ENCODE measurements at places on chromosomes 3 and 15. TPM values are rescaled to one million over a fixed set of nuclear protein-coding genes. Genes with fewer than 3 reads are reported as not detected.

Gene ACAA1
- 120 TPM for total RNA-seq

Gene PLSCR5
- not detected for total RNA-seq

Gene KAT2B
- total RNA-seq = 94.3 TPM

Gene TRH
- not detected for total RNA-seq

Gene RHCG
- 0.22 TPM for total RNA-seq

Gene RTP4
- 0.93 TPM for total RNA-seq

Gene IL17RE
- 0.58 TPM for total RNA-seq

Gene GOLGA8S
- 0.33 TPM for total RNA-seq

Gene NLGN1
- 13.7 TPM for total RNA-seq

GRCh38 chr3:53675942-53676341 lies 170.3 kb downstream of the CHDH start:
- no peak for DNase-seq

DNA sequence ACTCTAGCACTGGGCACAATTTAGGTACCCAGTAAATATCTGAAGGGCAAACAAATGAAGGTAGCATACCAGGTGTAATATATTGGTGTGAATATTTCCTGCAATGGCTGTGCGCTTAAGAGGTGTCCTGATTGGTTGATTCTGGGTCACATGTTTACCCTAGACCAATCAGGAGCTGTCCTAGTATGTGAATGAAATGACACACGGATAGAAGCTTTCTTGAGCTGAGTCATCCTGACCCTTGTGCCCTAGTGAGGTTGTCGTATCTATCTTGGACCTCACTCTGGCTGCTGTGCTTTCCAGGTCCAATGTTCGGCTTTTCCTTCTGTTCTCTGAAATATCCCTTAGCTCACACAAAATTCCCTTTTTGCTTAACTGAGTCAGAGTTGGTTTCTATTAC lies 58.1 kb upstream of the FOXP1 start:
- DNase-seq = no peak

GRCh38 chr3:193049935-193050334 lies 132.3 kb upstream of the MB21D2 start:
- DNase-seq = no peak

DNA sequence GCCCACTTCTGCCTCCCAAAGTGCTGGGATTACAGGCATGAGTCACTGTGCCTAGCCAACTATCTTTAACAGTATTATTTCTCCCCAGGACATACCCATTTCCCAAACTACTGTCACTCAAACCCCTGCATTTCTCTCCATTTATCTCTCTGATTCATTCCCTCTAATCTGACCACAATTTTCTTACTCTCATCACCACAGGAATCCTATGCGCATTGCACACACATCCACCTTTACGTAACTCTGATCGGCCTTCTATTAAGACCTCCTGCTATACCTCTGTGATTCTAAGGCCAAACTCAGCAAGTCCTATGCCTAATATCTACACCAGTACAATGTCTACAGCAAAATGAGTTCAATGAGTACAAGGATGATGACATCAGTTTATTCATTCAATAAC lies 235.0 kb downstream of the ULK4 start:
- no peak for DNase-seq

DNA sequence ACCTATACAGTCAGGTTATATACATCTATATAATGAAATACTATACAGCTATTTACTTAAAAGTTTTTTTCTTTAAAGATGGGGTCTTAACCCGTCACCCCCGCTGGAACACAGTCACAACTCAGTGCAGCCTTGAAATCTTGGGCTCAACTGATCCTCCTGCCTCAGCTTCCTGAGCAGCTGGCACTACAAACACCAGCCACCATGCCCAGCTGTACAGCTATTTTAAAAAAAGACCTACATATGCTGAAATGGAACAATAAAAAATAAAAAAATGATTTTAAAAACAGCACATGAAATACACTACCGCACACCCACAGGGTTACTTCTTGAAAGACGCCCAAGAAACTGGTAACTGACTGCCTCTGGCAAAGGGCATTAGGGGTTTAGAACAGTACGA lies 3.8 kb downstream of the NCBP2 start:
- DNase-seq = no peak

DNA sequence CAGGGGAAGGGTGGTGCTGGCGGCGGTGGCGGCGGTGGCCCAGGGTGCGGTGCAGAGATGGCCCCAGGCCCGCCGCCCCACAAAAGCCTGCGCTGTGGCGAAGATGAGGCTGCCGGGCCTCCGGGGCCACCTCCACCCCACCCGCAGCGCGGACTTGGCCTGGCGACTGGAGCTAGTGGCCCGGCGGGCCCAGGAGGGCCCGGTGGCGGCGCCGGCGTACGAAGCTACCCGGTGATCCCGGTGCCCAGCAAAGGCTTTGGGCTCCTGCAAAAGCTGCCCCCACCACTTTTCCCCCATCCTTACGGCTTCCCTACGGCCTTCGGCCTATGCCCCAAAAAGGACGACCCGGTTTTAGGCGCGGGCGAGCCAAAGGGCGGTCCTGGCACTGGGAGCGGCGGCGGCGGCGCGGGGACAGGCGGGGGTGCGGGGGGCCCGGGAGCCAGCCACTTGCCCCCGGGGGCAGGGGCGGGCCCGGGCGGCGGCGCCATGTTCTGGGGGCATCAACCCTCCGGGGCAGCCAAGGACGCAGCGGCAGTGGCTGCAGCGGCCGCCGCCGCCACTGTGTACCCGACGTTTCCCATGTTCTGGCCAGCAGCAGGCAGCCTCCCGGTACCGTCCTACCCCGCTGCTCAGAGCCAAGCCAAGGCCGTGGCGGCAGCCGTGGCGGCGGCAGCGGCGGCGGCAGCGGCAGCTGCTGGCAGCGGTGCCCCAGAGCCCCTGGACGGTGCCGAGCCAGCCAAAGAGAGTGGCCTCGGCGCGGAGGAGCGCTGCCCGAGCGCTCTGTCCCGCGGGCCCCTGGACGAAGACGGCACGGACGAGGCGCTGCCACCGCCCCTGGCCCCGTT lies 1.6 kb downstream of the SKOR1 start:
- no peak for DNase-seq

- DNase-seq = no peak
These were observed 7.0 kb upstream of the NR2F2 start for GRCh38 chr15:96323319-96324145.

DNA sequence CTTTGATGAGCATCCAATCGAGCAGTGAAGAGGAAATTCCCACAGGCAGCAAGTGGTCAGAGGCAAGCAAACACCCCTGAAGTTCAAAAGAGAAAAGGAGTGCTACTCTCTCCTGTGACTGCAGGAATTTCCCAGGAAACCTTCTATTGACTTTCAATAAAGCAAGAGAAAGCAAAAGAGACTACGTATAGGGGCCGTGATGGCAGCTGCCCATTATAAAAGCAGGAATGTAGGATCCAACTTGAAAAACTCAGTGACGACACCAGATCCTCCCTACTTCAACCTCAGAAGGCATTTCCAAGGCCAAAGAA lies 53.1 kb upstream of the IP6K2 start:
- DNase-seq = no peak

DNA sequence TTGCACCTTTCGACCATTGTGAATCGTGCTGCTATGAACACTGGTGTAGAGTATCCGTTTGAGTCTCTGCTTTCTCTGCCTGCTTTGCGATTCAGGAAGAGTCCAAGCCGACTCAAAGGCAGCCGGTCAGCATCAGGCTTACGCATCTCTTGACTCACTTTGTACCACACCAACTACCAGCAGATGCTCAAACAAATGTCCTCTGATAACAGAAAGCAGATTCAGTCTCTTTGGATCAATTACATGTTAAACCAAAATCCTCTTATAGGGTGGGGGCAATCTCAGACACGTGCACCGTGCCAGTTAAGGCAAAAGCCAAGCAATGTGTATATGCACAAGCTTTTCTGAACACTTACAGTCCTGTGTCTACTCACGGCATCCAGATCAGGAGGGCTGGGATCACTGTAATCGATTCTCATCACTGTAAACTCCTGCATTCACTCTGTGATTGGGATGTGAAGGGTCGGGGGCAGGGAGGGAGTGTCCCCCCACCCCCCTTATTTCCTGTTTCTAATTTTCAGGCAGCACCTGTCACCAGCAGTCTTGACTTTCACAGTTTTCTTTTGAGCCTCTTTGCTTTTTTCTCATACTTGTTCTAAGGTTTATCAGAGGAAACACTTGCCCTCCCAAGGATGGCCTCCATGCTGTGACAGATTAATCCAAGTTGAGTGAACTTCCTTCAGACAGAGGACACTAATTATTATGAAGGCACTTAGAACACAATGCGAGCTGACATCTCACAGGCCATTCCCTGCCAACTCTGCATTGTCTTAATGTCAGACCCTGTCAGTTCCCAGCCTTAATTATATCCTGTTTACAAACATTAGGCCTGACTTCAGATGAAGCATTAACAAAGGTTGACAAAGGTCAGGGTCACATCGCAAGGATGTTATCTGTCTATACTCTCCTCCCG lies 153.5 kb downstream of the MECOM start:
- DNase-seq = no peak

DNA sequence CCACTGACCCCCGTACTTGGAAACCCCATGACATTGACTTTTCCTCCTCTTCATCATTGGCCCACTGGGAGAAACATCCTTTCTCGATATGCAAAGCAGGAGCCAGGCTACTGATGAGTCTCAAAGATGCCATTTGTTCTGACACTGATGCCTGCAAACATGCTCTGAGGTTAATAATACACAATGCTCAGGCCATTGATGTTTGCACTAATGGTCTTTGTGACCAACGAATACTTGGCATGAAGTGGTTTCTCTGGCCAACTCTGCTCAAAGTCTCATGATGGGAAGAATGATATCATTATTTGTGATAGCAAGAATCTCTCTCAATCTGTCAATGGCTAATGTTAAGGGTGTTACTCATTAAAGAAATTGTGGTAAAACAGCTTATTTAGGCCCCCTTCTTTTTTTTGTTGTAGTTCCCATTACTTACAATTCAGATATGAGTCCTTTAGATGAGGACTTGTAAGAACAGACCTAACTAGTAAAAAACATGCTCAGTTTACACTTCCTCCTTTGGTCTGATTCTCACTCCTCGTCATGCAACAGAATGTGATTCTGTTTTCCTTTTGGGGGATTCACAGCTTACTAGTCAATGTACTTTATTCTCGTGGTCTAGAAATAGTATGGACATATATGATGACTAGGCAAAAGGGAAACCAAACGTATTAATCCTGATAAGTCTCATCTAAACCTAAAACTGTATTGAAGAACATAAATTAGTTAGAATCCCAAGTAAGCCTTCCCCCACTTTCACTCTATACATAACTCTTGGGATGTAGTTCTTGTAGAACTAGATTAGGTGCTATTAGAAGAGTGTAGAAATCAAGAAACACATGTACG lies 488.8 kb upstream of the DPPA4 start:
- DNase-seq = no peak

- DNase-seq = no peak
These were observed 4.5 kb downstream of the IL17RB start for GRCh38 chr3:53850895-53851294.

- no peak for DNase-seq
These were observed 41.6 kb downstream of the RAF1 start for GRCh38 chr3:12622335-12622734.

DNA sequence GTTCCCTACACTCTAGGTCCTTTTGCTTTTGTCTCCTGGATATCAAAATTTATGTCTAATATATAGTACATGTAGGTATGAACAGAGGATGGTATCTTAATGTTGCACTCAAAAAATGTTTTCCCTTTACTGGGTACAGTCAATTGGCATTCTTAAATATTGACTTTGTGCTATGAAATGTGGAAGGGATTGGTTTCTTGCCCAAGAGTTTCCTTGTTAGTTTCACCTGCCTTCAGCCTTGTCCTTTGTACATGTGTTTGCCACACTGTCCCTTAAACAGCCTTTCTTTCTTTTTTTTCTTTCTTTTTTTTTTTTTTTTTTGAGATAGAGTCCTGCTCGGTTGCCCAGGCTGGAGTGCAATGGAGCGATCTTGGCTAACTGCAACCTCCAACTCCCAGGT lies 287.1 kb downstream of the SQOR start:
- no peak for DNase-seq

DNA sequence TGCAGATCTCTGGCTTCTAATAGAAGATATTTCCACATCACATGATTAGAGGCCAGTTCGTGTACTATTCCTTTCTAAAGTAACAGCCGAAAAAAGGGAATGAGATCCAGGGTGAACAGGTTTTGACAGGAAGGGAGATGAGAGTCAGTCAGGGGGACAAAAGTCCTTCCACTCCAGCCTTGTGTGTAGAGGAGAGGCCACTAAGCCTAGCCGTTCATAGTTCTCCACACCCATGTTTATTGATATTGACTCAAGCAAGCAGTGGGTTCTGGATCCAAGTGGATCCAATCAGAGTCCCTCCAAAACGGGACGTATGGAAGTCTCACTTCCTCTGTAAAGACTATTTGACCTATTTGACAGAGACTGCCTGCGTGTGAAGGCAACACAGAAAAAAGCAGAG lies 80.4 kb upstream of the LRIG1 start:
- DNase-seq = no peak

GRCh38 chr3:159733194-159733860 lies 255.3 kb upstream of the IL12A start:
- DNase-seq = no peak

- no peak for DNase-seq
These were observed 86.5 kb downstream of the MB21D2 start for GRCh38 chr3:192831111-192831644.

- no peak for DNase-seq
These were observed 11.8 kb upstream of the CCR8 start for GRCh38 chr3:39317571-39318169.

All from left ventricle myocardium inferior (tissue), 1 donor.